ENCODE measurements at places on chromosomes 3 and 15. TPM values are rescaled to one million over a fixed set of nuclear protein-coding genes. Genes with fewer than 3 reads are reported as not detected.

The ATP13A5 gene
- polyA plus RNA-seq, result 0.63 TPM

The VIPR1 gene
- polyA plus RNA-seq, result 1.6 TPM

The PPP2R3A gene
- 66.8 TPM for polyA plus RNA-seq

The ARID3B gene
- 4.2 TPM for polyA plus RNA-seq

The GPR27 gene
- polyA plus RNA-seq, result 3.0 TPM

The GABRR3 gene
- polyA plus RNA-seq, result not detected

The OR5K2 gene
- polyA plus RNA-seq, result not detected

The CCDC39 gene
- polyA plus RNA-seq, result 2.7 TPM

The CELSR3 gene
- 0.35 TPM for polyA plus RNA-seq

The CHRNA5 gene
- polyA plus RNA-seq, result 0.76 TPM

The ARHGEF26 gene
- 10.3 TPM for polyA plus RNA-seq

The LTK gene
- polyA plus RNA-seq, result 12.9 TPM

The MST1R gene
- 2.4 TPM for polyA plus RNA-seq

The CAPN7 gene
- polyA plus RNA-seq, result 24.9 TPM

The NR1D2 gene
- 21.7 TPM for polyA plus RNA-seq
